ENCODE measurements at places on chromosomes 13 and 19. TPM values are rescaled to one million over a fixed set of nuclear protein-coding genes. Genes with fewer than 3 reads are reported as not detected.

Gene NOTCH3
- 146 TPM for polyA plus RNA-seq

Gene ZNF415
- 21.9 TPM for polyA plus RNA-seq

Gene TBC1D4
- 45.6 TPM for polyA plus RNA-seq

Gene FARP1
- 255 TPM for polyA plus RNA-seq

Gene KASH5
- 0.57 TPM for polyA plus RNA-seq

Gene INSR
- 26.6 TPM for polyA plus RNA-seq

Gene LILRB2
- 0.84 TPM for polyA plus RNA-seq

Gene MEDAG
- polyA plus RNA-seq, result 0.85 TPM

Gene SIGLEC8
- not detected for polyA plus RNA-seq

Gene SLC27A1
- 14.9 TPM for polyA plus RNA-seq

Gene MYH14
- polyA plus RNA-seq, result 23.1 TPM
